Cardiac septum (tissue), 1 donor: ENCODE measurements at places on chromosomes 3 and 15. TPM values are rescaled to one million over a fixed set of nuclear protein-coding genes. Genes with fewer than 3 reads are reported as not detected.

DNA sequence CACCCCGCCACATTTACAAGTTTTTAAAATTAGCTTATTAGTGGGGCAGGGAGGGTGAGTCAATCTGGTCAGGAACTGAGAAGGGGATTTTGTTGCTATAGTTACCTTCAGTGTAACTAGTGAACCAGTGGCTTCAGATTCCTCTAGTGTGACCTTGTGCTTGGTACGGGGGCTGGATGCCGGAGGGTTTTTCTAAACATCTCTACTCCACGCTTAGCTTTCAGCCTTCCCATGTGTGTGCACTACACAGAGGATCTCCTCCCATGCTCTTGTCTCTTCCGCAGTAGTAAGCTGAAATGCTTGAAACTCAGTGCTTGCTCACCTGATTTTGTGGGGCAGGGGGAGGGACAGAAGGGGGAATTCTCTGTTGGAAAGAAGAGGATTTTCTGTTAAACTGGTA lies 67.9 kb upstream of the AKAP13 start:
- no peak for DNase-seq

Gene ACAD9
- total RNA-seq: 29.3 TPM

DNA sequence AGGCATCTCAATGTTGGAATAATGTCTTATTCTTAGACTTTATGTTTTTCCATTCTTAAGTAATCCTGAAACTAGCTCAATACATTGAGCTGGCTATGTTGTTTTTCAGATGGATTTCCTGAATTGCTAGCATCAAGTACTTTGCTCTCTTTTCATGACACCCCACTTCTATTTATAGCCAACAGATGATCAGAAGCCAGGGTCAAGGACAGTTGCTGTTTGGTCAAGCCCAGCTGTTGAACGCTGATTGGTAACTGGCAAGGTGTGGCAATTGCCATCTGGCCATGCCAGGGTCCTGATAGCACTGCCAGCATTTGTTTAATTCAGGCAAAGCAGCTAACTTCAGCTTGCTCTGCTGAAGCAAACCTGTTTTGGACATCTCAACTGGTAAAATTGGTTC lies 46.2 kb upstream of the PLCL2 start:
- no peak for DNase-seq

DNA sequence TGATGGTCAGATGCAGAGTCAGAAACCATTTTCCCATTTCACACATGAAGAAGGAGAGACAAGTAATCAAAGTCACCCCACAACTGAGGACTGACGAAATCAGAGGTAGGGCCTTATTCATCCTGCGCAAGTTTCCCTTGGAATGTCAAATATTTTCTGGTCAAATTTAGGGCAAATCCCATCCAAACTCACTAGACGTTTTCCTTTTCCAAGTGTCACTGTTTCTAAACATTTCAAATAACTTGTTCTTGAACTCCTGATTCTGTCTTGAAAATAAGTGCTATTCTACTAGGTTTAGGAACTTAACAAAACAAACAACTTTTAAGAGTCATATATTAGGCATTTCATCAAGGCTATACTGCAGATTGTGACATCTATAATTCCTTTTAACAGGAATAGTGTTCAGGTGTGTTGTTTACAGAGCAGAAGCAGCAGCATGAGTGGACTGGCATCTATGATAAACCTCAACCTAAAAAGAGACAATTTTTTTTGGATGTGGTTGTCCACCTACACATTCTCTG lies 40.7 kb downstream of the SUMF1 start:
- DNase-seq: no peak

- no peak for DNase-seq
Observed at GRCh38 chr3:109532257-109533216, 195.2 kb upstream of the DPPA4 start.

Gene TYRO3
- total RNA-seq: 3.6 TPM

DNA sequence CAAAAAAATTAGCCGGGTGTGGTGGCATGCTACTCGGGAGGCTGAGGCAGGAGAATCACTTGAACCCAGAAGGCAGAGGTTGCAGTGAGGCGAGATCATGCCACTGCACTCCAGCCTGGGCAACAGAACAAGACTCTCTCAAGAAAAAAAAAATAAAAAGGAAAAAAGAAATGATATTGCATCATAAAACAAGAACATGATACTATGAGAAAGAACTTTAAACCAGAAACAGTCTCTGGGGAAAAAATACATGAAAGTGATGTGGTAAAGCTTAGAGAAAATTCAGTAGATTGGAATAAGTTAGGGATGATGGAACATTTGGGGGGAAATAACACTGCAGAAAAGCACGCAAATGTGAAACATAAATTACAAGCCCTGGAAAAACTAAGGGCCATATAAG lies 54.7 kb downstream of the CRYGS start:
- no peak for DNase-seq

DNA sequence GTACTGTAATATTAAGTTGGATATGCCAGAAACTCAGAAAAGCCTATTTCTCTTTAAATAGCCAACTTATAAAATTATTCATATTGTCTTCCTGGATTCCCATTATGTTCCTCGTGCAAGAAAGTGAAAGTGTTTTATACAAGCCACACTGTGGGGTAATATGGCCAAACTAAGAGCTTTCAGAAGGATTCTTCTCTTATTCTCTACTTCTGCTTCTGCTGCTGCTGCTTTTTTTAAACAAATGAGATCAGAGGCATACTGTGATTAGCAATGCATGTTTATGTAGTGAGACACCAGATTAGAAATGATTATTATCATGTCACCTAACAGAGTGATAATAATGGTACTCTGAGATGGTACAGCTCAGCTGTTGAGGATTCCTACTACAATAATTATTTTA lies 1026.5 kb upstream of the CFAP20DC start:
- no peak for DNase-seq

GRCh38 chr3:126897943-126898342 lies 85.0 kb upstream of the PLXNA1 start:
- peak; percentile 31 for DNase-seq

GRCh38 chr3:47849699-47850563 lies 47.0 kb downstream of the DHX30 start:
- DNase-seq: no peak

Gene KBTBD12
- 36.6 TPM for total RNA-seq

DNA sequence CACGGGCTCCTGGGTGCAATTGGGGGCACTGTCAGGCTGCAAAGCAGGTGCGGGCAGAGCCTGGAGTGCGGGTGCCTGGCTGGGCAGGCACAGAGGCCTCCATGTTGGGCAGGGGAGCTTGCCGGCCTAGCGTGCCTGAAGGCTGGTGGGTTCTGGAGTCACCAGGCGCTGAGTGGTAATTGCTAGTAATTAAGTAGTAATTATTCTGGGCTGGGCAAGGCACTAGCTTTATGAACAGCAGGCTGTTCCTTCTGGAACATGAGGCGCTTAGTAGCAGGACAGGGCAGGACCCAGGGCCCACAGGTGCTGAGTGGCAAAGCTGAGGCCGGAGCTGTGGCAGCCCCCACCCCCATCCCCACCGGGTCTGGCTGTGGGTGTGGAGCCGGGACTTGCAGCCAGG lies 25.3 kb downstream of the PLXNA1 start:
- DNase-seq: no peak

Gene DPH3
- total RNA-seq: 23.1 TPM

DNA sequence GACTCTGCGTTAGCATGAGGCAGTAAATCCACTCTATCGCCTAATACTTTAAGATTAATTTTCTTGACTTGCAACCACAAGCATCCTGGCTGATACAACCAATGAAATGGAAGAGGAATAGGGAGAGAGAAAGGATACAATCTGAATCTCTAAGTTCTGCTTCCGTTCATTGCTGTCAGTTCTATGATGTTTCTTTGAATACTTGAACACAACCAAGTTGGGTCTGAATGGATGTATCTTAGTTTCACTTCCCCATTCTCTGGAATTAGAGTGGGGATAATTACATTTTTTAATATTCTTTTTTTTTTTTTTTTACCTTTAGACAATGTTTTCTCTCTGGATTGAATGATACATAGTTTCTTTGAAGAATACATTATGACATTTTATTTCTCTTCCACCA lies 22.9 kb downstream of the PDE8A start:
- no peak for DNase-seq

DNA sequence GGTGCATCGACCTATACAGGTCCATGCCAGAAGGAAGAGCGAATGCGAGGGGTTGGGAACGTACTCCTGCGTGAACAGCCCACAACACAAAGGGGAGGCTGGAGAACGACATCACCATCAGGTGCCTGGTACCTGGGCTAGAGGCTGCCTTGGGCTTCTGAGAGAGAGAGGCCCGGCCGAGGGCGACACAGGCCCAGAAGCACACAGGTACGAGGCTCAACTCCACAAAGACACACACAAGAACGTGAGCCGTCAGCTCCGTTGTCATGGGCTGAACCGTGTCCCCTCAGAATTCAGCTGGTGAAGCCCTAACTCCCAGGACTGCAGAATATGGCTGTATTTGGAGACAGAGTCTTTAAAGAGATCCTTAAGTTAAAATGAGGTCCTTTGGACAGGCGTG lies 134.3 kb downstream of the ATP10A start:
- peak; percentile 63 for DNase-seq

DNA sequence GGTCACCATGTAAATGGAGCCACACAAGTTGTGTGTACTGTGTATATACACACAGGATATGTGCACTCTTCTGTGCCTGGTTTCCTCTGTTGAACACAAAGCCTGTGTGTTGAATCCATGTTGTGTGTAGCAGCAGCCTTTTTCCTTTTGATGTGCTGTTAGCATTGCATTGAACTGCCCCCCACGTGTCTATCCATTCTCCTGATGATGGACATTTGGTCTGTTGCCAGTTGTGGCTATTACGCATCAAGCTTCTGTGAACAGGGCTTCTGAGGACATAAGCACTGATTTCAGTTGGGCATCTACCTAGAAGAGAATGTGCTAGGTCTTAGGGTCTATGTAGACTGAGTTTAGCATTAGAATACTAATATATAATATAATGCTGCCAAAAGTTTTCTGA lies 77.4 kb downstream of the LSM3 start:
- DNase-seq: no peak

Gene CRTAP
- total RNA-seq: 91.7 TPM

DNA sequence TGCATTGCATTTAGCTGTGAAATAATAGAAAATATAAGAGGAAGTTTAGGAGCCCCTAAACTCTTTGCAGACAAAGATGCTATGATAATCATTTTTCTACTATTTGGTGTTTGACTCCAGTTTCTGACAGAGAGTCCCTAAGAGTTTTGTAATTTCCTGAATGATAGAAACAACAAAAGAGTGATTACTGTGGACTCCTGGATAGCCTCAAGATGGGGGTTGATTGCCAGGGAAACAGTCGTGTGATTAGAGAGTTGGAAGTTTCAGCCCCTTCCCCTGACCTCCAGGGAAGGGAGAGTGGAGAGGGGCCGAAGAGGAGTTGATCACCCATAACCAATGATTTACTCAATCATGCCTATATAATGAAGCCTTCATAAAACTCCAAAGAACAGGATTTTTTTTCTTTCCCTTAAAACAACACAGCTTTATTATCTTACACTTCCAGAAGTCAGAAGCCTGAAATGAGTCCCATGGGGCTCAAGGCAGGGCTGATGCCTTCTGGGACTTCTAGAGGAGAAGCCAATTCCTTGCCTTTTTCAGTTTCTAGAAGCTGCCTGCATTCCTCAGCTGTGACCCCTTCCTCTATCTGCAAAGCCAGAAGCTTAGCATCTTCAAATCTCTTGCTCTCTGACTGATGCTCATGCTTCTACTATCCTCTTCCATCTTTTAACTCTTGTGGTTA lies 292.3 kb upstream of the ZPLD1 start:
- DNase-seq: no peak

Gene GRM7
- total RNA-seq: not detected

Gene ABTB1
- 25.5 TPM for total RNA-seq

GRCh38 chr15:65395567-65396202 lies 17.9 kb upstream of the IGDCC3 start:
- no peak for DNase-seq

- no peak for DNase-seq
Observed at GRCh38 chr3:16311960-16312451, 47.0 kb downstream of the OXNAD1 start.

DNA sequence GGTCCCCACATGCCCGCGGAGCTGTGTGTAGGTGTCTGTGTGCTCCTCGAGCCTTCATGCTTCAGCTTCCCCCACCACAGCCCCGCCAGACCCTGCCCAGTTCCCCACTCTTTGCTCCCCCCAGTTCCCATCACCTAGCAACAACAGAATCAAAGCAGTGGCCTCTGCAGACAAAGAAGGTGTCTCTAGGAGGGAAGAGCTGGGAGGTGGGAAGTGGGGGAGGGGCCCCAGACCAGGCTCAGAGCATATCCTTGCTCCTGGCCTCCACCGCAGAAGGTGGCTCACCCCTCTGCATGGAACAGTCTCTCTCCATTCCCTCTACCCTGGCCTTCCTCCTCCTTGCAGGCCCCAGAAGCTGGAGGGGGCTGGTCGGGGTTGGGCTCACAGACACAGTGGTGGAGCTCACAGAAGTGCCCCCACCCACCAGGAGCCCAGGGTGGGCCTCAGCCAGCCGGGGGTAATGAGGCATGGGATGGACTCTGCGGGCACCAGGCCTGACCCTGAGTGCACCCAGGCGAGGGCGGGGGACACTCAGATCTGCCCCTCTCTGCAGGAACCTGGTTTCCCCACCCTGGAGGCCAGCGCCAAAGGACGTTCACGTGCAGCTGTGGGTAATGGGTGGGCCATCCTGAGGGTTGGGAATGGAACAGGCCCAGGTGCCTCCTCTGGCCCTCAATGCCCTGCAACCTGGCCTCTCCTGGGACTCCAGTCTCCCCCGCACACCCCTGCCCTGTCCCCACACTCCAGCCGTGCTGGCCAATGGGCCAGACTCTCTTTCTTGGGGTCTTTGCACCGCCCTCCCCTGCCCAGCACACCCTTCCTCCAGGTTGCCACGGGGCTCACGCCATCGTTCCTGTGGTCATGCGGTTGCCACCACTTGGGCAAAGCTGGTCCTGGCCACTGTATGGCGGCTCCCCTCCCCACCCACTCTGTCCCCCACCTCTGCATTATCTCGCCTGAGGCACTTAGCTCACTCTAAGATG lies 53.4 kb downstream of the TPRA1 start:
- DNase-seq: peak; percentile 43

DNA sequence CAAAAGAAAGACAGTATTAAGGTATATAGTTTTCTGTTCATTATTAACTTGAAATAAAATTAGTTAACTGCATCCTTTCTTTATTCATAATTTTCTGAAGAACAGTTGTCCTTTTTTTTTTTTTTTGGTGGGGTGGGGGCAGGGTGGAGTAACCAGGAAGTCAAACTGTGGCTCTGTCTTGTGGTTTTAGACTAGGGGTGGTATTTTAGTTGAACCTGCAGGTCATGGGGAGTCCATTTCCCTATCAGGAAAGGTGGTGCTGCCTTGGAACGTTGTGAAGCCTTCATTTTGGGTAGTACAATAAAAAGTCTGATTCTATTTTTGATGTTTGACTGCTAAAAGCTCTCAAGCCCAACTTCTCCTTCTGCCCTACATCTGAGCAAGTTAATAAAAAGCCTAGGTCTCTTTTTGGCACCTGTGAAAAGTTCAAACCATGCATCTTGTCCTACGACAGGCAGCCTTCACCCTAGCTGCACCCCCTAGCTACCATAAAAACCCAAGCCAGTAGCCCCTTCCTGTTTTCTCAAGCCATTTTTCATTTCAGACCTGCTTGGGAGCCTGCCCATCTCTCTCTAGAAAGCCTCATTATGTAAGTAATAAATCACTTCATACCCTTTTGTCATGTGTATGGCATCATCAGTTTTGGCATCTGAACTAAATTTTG lies 31.2 kb upstream of the RIOX2 start:
- no peak for DNase-seq

Gene USP19
- total RNA-seq: 58.5 TPM
